ENCODE measurements at places on chromosomes 11 and 22. TPM values are rescaled to one million over a fixed set of nuclear protein-coding genes. Genes with fewer than 3 reads are reported as not detected.

Gene C22orf31
- not detected for total RNA-seq

Gene UQCC3
- 3.1 TPM for total RNA-seq

Gene C11orf65
- 1.00 TPM for total RNA-seq

Gene PYGM
- total RNA-seq, result 1.1 TPM

Gene ACRV1
- 0.18 TPM for total RNA-seq

Gene ART5
- not detected for total RNA-seq
